Activated CD4-positive, alpha-beta memory T cell treated with anti-CD3 and anti-CD28 coated beads, Interleukin-2, amount 10 ng/mL, durations not matched to agents 7 days and 5 days (primary cell): ENCODE measurements at places on chromosomes 7 and 10.
A peak's percentile ranks its signal among the peaks of the same experiment; 100 is the strongest.

- peak; percentile 36 for DNase-seq
Measured at GRCh38 chr7:71752171-71752935, 620.4 kb downstream of the GALNT17 start.

- no peak for DNase-seq
Measured at GRCh38 chr7:7329326-7329725, 147.0 kb downstream of the C1GALT1 start.

DNA sequence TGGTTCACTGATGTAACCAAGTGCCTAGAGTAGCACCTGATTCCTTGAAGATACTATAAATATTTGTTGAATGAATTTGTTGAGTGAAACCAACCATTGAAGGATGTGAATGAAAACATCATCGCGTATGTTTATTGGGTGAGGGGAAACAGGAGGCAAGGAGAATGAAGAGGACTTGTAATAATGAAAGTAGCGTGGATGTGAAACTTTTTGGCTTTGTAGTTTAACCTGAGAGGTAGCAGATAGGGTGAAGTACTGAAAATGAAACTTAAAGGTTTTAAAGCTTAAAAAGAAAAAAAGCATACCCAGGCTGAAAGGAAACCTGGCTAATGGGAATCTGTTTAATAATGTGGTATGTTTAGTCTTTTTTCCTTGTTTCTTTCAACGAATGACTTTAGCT is 5.2 kb downstream of the CCNY start:
- DNase-seq, result no peak

- DNase-seq, result no peak
Measured at GRCh38 chr10:36171556-36171952, 529.5 kb upstream of the FZD8 start.

DNA sequence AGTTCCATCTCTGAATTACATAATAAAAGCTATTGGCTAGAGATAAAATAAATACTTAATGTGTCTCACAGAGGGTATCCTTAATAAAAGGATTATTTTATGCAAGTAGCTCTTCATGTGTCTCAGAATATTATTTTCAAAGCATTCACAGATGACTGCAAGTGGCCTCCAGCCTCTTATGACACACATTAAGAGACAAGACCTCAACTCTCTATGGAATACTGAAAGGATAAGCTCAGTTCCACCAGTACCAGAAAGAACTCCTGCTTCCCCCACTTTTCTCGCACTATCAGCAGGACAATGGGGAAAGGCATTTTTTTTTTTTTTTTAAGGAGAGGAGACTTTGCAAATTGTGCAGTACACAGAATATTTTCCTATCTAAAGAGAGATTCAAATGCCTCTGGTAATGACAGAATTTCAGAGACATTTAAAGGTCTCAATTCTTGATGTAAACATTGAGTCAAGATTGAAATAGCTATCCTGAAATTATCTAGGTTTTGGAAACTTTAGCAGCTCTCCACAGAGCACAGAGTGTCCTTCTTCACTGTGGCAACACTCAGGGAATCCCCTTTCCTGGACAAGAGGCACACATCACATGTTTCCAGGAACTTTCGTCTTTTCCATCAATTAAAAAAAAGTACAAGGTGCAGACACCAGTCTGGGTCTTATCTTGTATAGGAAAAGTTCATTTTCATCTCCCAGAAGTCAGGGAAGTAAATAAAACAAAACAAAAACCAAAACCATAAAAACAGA is 122.0 kb upstream of the ANK3 start:
- no peak for DNase-seq

DNA sequence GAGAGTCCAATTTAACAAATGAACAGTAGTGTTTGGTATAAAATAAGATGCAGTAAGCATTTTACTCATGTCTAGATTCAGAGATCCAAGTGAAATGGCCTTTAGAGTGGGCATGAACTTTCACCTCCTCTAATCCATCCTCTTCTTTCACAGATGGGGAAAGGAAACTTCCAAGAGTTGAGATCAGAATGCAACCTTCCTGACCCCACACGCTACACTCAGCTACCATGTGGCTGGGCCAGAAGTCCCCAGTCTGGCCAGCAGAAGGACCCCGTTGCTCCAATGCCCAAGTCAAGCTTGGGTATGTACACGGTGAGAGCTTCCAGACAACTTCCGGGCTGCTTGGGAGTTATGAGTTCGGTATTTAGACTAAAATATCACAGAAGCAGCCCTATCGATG is 228.0 kb downstream of the ELMO1 start:
- no peak for DNase-seq

DNA sequence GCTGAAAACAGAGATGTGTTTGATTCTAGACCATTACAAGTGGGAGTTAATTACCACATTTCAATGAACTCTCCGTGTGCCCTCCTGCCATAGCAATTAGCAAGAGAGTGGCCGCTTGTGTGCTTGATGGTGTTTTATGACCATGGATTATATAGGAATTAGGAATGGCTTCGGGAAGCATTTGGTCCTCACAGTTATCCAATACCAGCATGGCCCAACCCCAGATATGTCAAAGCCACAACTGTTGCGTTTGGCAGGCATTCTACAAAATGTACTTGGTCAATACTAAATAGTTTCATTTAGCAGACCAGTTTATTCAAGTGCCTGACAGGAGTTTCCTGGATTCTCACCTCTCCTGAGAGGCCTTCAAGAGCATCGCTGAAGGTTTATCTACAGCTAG is 509.0 kb upstream of the GALNT17 start:
- DNase-seq, result no peak

DNA sequence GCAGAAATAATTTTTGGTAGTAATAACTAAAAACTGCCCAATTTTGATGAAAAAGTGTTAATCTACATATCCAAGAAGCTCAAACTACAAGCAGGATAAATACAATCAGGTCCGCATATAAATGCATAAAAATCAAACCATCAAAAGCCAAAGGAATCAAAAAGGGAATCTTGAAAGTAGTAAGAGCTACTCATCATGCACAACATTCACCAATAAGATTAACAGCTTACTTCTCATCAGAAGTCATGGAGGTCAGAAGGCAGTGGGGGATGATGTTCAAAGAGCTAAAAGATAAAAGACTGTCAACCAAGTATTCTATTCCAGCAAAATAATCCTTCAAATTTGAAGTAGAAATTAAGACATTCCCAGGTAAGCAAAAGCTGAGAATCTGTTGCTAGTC is 76.4 kb downstream of the CRPPA start:
- DNase-seq, result no peak

DNA sequence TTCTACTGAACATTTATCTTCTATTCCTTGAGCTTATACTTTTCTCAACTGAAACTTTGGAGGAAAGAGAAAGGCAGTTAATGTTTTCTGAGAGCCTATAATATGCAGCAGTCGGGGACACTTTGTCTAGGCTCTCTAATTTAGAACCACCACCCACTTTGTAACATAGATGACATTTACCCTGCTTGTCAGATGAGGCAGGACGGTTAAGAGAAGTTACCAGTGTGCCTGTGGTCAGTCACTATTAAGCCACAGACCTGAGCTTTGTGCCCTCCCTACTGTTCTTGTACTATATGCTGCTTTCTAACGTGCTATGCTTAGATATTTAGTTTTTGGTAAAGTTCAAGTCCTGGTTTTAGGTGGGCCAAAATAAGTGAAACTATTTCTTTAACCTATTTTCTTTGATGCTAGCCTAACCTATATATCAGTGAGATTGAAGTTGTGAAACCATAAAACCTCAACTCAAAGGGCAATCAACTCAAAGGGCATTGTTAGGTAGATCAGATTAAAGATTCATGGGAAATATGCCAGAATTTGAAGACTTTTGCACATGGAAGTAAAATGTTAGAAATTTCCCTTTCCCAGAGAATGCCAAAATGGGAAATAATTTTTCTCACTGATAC is 156.5 kb upstream of the AGR3 start:
- no peak for DNase-seq

- DNase-seq, result no peak
Measured at GRCh38 chr7:124196519-124196918, 163.7 kb upstream of the TMEM229A start.
